Upper lobe of right lung (tissue), 1 donor: ENCODE measurements at places on chromosomes 1 and 21. TPM values are rescaled to one million over a fixed set of nuclear protein-coding genes. Genes with fewer than 3 reads are reported as not detected.
A peak's percentile ranks its signal among the peaks of the same experiment; 100 is the strongest.

GRCh38 chr1:91600431-91601337 lies 100.0 kb downstream of the CDC7 start:
- no peaks in the 10 kb centered on the region for H3K4me1 ChIP-seq
- H3K27me3 ChIP-seq = no peaks in the 10 kb centered on the region
- H3K36me3 ChIP-seq = no peaks in the 10 kb centered on the region
- H3K4me3 ChIP-seq = no peak overlapping the region
- no peak overlapping the region for H3K27ac ChIP-seq

DNA sequence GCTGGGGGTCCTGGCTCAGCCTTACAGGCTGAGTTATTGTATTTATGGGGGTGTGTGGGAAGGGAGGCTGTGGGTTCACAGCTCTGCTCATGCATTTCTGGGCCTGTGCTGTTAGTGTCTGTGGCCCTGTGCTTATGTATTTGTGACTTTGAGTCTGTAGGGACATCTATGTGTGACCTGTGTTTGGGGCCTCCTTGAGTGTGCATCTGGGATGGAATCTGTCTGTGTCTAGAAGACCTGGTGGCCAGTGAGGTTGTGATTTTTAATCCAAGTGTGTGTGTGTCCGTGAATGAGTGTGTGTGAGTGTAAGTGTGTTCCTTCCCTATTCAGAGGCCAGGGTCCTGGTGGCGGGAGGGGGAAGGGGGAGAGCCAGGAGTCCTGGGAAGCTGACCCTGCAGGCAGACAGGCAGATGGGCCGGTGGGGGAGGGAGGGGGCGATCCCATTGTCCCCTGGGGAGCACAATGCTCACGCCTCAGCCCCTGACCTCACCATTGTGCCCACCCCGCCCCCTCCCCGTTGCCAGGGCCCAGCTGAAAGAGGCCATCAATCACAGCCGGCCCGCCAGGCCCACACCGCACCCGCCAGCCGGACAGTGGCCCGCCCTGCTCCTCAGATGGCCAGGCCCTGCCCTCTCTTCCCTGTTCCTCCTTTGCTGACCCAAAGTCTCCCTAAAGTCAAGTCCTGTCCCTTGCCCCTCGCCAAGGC lies 19.6 kb downstream of the SLC27A3 start:
- no peaks in the 10 kb centered on the region for H3K27me3 ChIP-seq
- DNase-seq = peak; percentile 61
- no peak overlapping the region for H3K27ac ChIP-seq
- peaks cover 15% of the 10 kb centered on the region for H3K4me1 ChIP-seq
- no peaks in the 10 kb centered on the region for H3K36me3 ChIP-seq

- H3K27ac ChIP-seq = no peak overlapping the region
- no peaks in the 10 kb centered on the region for H3K36me3 ChIP-seq
- H3K27me3 ChIP-seq = no peaks in the 10 kb centered on the region
- no peak for DNase-seq
- H3K4me3 ChIP-seq = no peak overlapping the region
Observed at GRCh38 chr1:236342403-236343245, 51.5 kb upstream of the EDARADD start.

DNA sequence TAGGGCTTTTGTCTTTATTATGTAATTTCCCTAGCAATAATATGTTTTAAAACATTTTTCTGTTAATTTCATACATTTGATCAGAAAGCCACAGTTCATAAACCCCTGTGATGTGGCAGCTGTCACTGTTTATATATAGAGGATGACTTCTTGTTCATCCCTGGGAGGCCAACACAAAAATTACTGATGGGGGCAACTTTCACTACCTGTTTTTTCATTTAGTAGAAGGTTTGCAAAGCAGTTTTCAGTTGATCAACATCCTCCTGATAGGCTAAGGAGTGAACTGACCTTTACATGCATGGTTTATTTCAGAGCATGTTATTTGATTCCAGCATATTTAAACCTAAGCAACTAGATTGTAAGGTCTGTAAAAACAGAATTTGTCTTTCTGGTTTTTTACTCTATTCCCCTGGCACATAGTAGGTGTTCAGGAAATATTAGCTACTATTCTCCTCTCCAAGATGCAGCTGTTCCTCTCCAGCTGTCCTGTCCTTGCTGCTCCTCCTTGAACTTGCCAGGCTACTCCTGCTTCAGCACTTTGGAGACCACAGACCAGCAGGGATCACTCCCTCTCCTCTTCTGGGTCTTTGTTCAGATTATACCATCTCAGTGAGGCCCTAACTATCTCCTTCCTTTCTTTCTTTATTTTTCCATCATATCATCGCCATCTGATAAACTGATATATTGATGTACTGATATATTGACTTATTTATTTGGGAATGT lies 54.7 kb downstream of the ROR1 start:
- H3K27ac ChIP-seq = no peak overlapping the region
- H3K27me3 ChIP-seq = no peaks in the 10 kb centered on the region
- H3K36me3 ChIP-seq = no peaks in the 10 kb centered on the region
- DNase-seq = no peak
- H3K4me1 ChIP-seq = peaks cover 3% of the 10 kb centered on the region
- no peak overlapping the region for H3K4me3 ChIP-seq

- H3K4me3 ChIP-seq = no peak overlapping the region
- DNase-seq = peak; percentile 86
- H3K4me1 ChIP-seq = peaks cover 47% of the 10 kb centered on the region
- no peaks in the 10 kb centered on the region for H3K36me3 ChIP-seq
- H3K27me3 ChIP-seq = no peaks in the 10 kb centered on the region
Observed at GRCh38 chr1:41498804-41499203, 14.3 kb upstream of the EDN2 start.

DNA sequence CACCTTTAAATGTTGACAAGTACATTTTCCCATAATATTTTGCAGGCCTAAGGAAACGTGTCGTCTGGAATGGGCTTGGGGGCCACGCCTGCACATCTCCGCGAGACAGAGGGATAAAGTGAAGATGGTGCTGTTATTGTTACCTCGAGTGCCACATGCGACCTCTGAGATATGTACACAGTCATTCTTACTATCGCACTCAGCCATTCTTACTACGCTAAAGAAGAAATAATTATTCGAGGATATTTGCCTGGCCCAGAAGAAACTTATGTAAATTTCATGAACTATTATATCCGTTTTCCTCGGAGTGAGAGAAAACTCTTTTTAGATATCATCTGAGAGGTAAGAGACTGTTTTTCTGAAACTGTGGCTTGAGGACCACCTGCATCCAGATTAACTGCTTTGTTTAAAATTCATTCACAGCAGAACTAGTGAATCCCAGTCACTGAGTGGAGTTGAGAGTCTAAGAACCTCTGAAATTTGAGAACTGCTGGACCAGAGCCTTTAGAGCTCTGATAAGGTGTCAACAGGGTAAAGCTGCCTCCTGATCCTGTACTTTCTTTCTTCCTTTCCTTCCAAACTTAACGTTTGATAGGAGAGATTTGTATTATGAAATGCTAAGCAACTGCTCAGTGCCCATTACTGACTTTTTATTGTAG lies 811 bp downstream of the EXO1 start:
- no peaks in the 10 kb centered on the region for H3K36me3 ChIP-seq
- no peak for DNase-seq
- H3K4me1 ChIP-seq = peaks cover 8% of the 10 kb centered on the region
- no peaks in the 10 kb centered on the region for H3K27me3 ChIP-seq

GRCh38 chr1:66292305-66292704 lies 241.6 kb upstream of the SGIP1 start:
- H3K4me3 ChIP-seq = no peak overlapping the region
- no peaks in the 10 kb centered on the region for H3K27me3 ChIP-seq
- H3K4me1 ChIP-seq = no peaks in the 10 kb centered on the region
- H3K36me3 ChIP-seq = no peaks in the 10 kb centered on the region
- no peak overlapping the region for H3K27ac ChIP-seq
- no peak for DNase-seq

DNA sequence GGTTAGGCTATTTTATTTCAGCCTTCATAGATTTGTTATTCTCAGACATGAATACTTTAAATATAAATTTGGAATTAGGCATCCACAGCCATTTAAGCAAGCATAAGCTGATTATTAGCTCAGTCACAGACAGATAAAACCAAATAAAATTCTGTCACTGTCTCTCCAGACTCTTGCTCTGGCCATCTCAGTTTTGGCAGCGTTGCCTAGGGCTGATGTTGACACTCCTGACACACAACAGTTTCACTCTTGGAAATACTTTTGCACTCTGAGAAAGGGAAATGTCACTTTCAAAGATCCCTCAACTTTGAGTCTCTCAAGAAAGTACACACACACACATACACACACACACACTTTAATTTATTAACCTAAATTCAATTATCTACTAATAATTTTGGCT lies 372.7 kb downstream of the BRINP3 start:
- H3K27ac ChIP-seq = no peak overlapping the region
- DNase-seq = no peak
- no peaks in the 10 kb centered on the region for H3K36me3 ChIP-seq
- no peak overlapping the region for H3K4me3 ChIP-seq

- no peaks in the 10 kb centered on the region for H3K27me3 ChIP-seq
- DNase-seq = no peak
- no peak overlapping the region for H3K27ac ChIP-seq
- no peak overlapping the region for H3K4me3 ChIP-seq
Observed at GRCh38 chr1:77739235-77739634, 20.4 kb downstream of the USP33 start.

DNA sequence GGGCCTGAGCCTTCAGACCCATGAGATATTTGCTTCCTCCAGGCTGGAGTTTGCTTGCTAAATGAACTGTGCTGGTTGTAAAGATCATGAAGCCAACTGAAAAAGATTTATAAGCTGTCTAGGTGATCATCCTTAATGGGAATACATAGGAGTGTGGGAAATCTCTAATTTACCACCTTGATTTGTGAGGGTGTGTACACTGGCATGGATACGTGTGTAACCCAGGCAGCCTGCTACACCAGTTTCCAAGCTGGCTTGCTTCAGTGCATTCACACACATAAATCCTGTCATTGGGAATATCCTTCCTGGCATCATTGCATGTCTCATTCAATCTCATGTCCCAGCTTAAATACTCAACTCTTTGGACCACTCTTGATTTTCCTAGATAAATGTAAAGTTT lies 57.6 kb upstream of the GNG12 start:
- no peak overlapping the region for H3K27ac ChIP-seq
- no peaks in the 10 kb centered on the region for H3K27me3 ChIP-seq
- H3K36me3 ChIP-seq = no peaks in the 10 kb centered on the region
- DNase-seq = no peak
- no peak overlapping the region for H3K4me3 ChIP-seq

GRCh38 chr1:54317084-54317483 lies 89.1 kb downstream of the SSBP3 start:
- H3K27me3 ChIP-seq = no peaks in the 10 kb centered on the region
- no peak for DNase-seq
- H3K4me3 ChIP-seq = no peak overlapping the region
- no peaks in the 10 kb centered on the region for H3K36me3 ChIP-seq
- H3K4me1 ChIP-seq = peaks cover 24% of the 10 kb centered on the region

- H3K4me3 ChIP-seq = peak overlapping the region; percentile 40
- peak; percentile 85 for DNase-seq
- peaks cover 4% of the 10 kb centered on the region for H3K27me3 ChIP-seq
- H3K27ac ChIP-seq = peak overlapping the region; percentile 42
Observed at GRCh38 chr1:87151500-87152421, 176.9 kb upstream of the LMO4 start.

DNA sequence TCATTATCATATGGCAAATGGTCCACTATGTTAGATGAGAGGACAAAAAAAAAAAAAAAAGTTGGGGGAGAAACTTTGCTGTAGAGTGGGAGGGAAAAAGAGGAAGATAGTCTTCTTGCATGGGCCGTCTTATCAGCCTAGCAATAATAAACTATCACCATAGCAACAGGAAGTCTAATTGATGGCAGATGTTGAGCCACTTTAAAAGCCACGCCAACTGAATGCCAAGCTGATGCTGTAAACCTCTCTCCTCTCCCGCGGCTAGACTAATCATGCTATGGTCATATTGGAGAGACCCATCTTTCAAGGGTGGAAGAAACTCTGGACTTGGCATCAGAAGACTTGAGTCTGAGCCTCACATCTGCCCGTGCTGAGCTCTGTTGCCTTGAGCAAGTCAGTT lies 122.2 kb upstream of the HOOK1 start:
- no peak overlapping the region for H3K4me3 ChIP-seq
- H3K27me3 ChIP-seq = no peaks in the 10 kb centered on the region
- H3K4me1 ChIP-seq = peaks cover 26% of the 10 kb centered on the region

DNA sequence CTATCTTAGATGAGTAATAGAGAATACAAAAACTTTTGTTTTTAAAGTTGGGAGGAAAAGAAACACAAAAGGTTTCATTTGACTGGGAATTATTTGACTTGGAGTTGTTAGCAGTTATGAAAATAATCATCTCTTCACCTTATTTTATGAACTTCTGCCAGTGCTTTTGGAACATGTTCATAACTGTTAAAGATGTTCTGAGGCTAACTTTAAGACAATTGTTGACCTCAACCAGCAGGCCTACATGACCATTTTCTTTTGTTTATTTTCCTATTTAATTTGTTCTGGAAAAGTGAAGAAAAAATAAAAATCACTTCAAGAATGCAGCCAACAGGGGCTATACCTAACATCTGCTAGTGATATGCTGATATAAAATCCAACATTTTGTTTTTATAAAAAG lies 37.4 kb downstream of the JAM2 start:
- no peak overlapping the region for H3K4me3 ChIP-seq
- DNase-seq = no peak
- H3K36me3 ChIP-seq = no peaks in the 10 kb centered on the region
- H3K27me3 ChIP-seq = no peaks in the 10 kb centered on the region
- no peaks in the 10 kb centered on the region for H3K4me1 ChIP-seq

DNA sequence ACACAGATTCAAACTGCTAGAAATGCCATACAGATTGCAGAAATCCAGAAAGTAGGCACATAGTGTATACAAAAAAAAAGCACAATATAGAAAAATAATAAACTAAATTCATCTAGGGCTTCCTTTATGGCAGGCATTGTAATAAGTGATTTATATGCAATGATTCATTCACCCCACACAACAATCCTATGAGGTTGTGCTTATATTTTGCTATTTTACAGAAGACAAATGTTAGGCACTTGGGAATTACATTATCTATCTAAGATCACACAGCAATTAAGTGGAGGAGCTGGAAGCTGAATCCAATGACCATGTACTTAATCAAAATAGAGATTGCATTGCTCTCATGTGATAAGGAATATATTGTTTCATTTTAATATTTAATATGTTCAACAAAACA lies 225.7 kb upstream of the KCNK2 start:
- H3K27ac ChIP-seq = no peak overlapping the region
- H3K4me3 ChIP-seq = no peak overlapping the region
- H3K36me3 ChIP-seq = no peaks in the 10 kb centered on the region
- H3K27me3 ChIP-seq = no peaks in the 10 kb centered on the region
- H3K4me1 ChIP-seq = no peaks in the 10 kb centered on the region

Gene LCE1C
- not detected for total RNA-seq

Gene C8A
- not detected for total RNA-seq
